A549 treated with CORT108297 at 1 μM for 4 hours (cell line): ENCODE measurements at places on chromosomes 4 and X. TPM values are rescaled to one million over a fixed set of nuclear protein-coding genes. Genes with fewer than 3 reads are reported as not detected.

Gene L1CAM
- total RNA-seq = 19.7 to 25.6 TPM (median 22.5 TPM) in 5 replicates

Gene FSTL5
- 0.01 to 0.05 TPM (median 0.02 TPM) in 3 of 5 replicates, not detected in the others for total RNA-seq

Gene MAGEA12
- 0.08 to 0.18 TPM (median 0.17 TPM) in 5 replicates for total RNA-seq

Gene MAGEB6
- total RNA-seq = 0.03 to 0.20 TPM (median 0.06 TPM) in 4 of 5 replicates, not detected in the other

Gene AWAT2
- total RNA-seq = not detected in 5 replicates
